ENCODE measurements at places on chromosomes 12 and 14.

GRCh38 chr14:46322076-46322475 lies 329.5 kb downstream of the RPL10L start:
- no peak for DNase-seq

DNA sequence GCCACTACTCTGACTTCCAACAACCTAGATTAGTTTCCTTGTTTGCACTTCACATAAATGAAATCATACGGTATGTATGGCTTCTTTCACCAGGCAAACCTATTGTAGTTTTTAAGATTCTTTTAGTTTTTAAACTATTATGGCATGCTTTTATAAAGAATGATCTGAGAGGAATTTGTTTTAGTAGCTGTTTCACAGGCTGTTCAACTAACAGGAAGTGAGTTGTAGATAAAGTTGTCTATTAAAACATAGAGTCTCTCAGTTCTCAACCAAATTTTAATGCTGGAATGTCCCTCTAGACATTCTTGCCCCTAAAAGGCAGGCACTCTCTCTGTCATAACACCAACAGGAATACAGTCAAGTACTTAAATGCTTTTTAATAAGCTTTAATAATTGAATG lies 102.7 kb upstream of the DACT1 start:
- no peak for DNase-seq

GRCh38 chr14:58829594-58829993 lies 191.8 kb downstream of the DACT1 start:
- DNase-seq: no peak

- DNase-seq: no peak
Measured at GRCh38 chr12:130026608-130027176, 122.9 kb upstream of the TMEM132D start.

- no peak for DNase-seq
Measured at GRCh38 chr14:85010186-85010585, 519.8 kb upstream of the FLRT2 start.

DNA sequence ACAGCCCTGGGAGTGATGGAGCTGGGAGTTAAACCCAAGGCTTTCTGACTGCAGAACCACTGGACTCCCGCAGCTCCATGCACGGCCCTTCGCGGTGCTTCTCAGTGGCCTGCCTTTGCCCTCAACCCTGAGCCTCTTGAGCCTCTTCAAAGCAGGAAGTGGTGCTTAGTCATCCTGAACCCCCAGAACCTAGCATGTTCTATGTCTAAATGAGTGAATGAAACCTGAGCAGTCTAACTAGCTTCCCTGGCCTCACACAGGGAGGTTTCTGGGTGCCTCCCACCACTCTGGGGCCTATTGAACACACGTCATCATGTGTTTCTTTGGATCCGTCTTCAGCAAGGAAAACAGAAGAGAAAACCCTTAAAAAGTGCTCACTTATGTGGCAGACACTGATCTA lies 117.9 kb upstream of the SFSWAP start:
- DNase-seq: no peak

GRCh38 chr12:118055144-118055557 lies 5.8 kb downstream of the WSB2 start:
- no peak for DNase-seq

GRCh38 chr12:130104571-130105106 lies 57.6 kb upstream of the FZD10 start:
- DNase-seq: no peak

- DNase-seq: no peak
Measured at GRCh38 chr12:112124918-112125249, 476 bp upstream of the TRAFD1 start.

GRCh38 chr12:62763861-62764645 lies 170.9 kb downstream of the PPM1H start:
- DNase-seq: no peak

DNA sequence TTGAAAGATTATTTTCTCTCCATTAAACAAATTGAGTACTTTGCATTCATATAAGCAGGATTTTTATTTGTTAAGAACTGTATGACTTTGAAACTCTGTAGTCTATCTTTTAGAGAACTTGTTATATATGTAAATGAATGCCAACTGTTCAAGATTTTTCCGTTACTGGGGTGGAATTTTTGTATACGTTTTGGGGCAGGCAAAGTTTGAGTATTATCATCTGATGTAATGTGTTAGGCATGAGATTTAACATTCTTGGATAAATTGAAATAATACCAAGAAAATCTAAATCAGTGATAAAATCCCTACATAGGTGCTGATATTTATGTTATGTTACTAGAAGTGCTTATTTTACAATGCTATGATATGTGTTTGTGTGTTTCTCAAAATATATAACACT lies 8.4 kb downstream of the CNOT2 start:
- DNase-seq: no peak

- no peak for DNase-seq
Measured at GRCh38 chr12:116922194-116922897, 11.6 kb downstream of the FBXW8 start.

GRCh38 chr12:62192903-62193250 lies 67.3 kb upstream of the USP15 start:
- DNase-seq: no peak

DNA sequence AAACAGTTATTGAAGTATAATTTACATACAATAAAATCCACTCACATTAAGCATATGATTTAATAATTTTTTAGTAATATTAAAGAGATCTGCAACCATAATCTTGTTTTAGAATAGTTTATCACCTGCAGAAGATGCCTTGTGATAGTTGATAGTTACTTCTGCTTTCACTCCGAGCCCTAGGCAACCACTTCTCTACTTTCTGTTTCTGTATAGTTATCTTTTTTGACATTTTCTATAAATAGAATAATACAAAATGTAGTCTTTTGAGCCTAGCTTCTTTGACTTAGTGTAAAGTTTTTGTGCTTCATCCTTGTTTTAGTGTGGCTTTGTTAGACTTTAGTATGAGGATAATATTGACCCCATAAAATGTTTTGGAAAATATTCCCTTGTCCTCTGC lies 111.0 kb downstream of the MNAT1 start:
- no peak for DNase-seq

DNA sequence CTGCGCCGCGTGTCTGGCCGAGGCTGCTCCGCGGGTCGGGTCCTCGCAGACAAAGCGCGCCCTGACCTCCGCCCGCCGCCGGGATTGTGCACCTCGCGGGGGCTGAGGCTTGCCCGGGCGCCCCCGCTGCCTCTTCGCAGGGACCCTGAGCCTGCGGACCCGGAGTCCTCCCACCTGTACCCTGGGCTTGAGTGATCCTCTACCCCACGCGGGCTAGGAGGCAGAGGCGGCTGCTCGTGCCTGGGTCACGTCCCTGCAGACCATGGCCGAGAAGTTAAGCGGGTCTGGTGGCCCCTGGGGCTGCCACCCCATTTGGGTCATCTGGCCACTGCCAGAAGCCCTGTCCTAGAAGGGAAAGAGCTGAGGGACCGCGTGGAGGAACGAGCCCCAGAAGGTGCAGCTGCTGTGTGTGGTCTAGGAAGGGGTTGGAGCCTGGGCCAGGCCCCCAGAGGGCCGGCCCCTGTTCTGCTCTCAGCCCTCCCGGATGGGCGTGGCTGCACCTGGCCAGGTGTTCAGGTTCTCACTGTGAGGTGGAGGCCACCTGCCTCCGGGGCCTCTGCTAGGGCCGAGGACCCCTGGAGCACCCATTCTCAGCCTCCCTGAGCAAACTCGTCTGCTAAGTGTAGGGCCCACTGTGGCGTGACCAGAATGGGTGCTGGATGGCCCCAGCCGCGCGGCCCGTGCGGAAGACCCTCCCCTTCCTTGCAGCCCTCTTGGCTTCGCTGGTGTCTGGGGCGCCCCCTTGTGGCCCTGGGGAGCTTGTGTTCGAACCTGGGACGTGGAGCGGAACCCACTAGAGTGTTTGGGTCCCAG lies 49.6 kb downstream of the LRCOL1 start:
- peak; percentile 67 for DNase-seq

DNA sequence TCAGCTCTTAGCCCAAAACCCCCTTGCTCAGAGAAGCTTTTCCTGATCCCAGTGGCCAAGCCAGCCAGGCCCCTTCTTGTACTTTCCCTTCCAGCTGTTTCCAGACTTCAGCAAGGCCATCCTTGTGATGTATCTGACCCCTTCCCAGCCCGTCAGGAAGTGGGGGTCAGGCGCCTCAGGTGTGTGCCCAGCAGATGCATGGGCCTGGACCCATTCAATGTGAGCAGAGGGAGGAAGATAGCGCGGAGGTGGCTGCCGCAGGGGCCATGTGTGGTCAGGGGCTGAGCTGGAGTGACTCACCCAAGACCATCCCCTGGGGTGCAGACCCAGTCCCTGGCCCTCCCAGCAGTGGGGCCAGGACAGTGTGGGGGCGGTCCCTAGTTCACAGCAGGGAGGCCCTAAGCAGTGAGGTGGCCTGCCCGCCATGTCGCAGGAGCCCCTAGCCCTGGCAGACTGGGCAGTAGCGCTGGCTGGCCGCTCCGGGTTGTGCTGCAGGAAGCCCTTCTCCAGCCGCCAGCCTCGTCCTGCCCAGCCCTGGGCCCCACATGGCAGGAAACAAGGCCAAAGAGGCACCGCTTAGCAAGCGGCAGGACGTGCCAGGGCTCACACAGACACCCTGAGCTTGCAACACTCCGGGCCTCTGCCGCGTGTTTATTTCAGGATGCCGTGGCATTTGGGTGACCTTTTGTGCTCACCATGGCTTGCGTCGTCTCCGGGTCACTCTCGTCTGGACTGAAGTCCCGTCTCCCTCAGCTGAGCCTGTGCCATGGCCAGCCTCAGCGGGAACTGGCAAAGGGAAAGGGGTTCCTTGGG lies 12.0 kb downstream of the ADSS1 start:
- DNase-seq: no peak

DNA sequence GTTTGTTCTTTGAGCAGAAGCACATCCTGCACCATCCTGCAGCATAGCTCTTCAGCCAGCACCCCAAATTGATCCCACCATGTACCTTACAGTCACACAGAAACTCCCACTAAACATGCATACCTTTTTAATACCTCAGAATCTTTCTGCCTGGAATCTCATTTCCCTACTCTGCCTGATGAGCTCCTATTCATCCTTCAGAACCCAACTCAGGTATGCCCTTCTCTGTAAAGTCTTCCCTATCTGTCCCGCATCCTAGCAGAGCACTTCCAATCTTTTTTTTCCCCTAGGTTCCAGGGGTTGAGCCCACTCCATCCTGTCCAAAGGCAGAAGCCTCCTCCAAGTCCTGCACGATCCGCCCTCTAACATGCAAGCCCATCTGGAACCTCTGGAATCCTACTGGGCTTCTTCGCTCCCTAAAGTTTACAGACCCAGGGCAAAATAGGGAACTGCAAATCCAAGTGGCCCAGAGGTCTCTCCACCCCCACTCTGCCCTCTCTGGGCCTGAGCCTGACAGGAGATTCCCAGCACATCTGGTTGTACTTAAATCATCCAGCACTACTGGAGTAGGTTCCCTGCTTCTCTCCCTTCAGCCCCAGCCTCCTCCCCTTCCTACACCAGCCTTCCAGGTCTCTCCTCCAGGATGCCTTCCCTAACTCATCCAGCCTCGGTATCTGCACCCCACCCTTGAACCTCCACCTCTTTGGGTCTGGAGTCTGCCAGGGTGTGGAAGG lies 4.1 kb upstream of the FIGNL2 start:
- no peak for DNase-seq

- no peak for DNase-seq
Measured at GRCh38 chr12:6273541-6274230, 36.8 kb upstream of the PLEKHG6 start.

- no peak for DNase-seq
Measured at GRCh38 chr12:76687981-76688380, 75.9 kb upstream of the ZDHHC17 start.

GRCh38 chr14:74015176-74015575 lies 3.9 kb downstream of the ENTPD5 start:
- DNase-seq: no peak

DNA sequence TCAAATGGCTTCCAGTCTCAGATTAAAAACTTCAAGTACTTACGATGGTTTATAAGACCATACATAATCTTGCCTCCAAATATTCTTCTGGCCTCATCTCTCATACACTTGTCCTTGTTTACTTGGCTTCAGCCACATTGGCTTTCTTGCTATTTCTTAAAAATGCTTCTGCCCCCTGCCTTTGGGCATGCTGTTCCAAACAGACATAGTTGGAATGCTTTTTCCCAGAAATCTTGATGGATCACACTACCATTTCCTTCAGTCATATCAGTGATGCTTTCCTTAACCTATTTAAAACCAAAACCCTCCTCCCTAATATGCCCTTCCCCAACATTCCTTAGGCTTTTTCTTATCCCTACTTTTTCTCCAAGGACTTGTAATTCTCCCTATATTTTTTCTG lies 74.4 kb upstream of the PAWR start:
- DNase-seq: no peak

GRCh38 chr12:72006766-72007165 lies 68.1 kb downstream of the TPH2 start:
- no peak for DNase-seq

- DNase-seq: no peak
Measured at GRCh38 chr14:43789458-43789857, 717.6 kb downstream of the FSCB start.

GRCh38 chr14:74917646-74918081 lies 5.4 kb downstream of the RPS6KL1 start:
- DNase-seq: no peak

- no peak for DNase-seq
Measured at GRCh38 chr14:58617619-58618018, 20.1 kb upstream of the DACT1 start.

GRCh38 chr14:74656964-74657363 lies 44.9 kb upstream of the LTBP2 start:
- no peak for DNase-seq

- no peak for DNase-seq
Measured at GRCh38 chr14:103192246-103192840, 69.1 kb downstream of the TNFAIP2 start.

- DNase-seq: no peak
Measured at GRCh38 chr12:72144553-72144952, 127.6 kb upstream of the TRHDE start.

GRCh38 chr12:127223011-127223410 lies 1044.0 kb upstream of the TMEM132C start:
- no peak for DNase-seq

DNA sequence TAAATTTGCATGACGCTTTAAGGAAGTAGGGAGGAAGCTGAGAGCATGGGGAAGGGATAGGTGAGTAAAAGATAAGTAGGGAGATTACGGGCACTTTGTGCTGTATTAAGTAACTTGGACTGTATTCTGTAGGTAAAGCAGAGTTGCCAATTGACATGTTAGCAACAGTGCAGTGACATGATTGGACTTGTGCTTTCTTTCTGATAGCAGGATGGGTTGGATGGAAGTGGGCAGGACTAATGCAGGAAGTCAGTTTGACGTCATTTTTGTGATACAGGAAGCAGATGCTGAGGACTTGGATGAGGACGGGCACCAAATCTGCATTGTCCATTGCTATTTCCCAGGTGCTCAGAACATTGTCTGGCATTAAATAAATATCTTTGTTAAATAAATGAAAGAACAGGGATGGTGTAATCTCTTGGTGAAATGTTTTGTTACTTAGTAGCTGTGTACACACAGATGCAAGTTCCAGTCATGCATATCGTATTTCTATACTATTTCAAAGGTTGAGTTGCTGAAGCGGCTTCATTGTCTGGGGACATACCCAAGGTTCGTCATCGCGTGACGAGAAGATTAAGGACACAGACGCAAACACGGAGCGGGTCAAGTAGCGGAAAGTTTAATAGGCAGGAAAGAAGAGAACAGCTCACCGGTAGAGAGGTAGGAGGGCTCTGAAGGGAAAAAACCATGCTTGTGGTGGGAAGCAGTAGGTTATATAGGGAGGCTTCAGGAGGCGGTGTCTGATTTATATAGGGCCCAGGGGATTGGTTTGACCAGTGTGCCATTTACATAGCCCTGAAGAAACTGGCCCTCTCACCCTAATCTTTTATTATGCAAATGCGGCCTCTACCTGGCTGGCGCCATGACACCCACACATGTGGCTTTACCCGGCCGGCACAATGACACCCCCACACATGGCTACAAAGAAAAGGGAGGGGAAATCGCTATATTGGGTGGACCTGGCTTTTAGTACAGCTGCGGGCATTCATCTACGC lies 30.7 kb downstream of the GUCY2C start:
- DNase-seq: no peak
